Stimulated activated CD8-positive, alpha-beta memory T cell treated with anti-CD3 and anti-CD28 coated beads, Interleukin-15, amount 100 ng/mL, for 1 hour (primary cell): ENCODE measurements at places on chromosomes 11 and 22.

DNA sequence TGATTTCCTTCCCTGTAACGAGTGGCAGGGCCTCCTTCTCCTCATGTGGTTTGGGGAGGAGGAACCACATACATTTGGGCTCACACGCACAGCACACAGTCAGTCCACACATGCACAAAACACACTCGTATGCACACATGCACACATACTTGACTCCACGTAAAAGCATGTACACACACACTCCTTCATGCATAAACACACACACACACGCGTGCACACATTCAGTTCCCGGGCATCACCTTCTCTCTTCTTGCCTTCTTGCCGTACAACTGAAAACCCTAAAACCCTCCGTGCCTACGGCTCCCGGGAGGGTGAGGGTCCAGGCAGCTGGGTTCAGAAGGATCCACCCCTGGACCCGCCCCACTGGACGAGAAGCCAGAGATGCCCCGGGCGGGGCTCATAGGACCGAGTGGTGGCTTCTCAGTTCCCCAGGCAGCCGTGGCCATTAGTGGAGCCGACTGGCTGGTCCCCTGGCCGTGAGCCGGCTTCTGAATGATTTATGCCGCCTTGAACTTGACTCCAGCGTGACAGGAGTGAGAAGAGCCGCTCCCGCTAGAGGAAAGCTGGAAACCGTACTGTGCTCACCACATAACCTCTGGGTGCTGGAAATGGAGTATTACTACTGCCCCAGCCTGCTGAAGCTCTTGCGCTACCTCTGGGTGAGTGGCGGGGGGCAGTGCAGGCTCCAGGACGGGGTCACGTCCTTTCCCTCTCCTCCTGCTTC is 117.4 kb downstream of the KIAA1671 start:
- DNase-seq = no peak

DNA sequence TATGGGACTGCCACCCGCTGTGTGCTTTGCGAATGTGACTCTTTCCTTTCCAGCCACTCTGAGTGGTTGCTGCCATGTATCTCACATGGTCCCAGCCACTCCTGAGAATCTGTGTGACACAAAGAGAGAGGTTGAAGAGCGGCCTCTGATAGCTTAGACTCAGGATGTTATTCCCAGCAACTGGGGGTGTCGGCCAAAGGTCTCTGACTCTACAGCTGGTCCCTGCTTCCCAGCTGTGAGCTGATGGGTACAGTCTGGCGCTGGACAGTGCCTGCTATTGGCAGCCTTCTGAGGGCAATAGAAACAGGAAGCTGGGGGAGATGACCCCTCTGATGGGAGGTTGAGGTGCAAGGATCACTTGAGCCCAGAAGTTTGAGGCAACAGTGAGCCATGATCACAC is 105.1 kb downstream of the RRAS2 start:
- no peak for DNase-seq

DNA sequence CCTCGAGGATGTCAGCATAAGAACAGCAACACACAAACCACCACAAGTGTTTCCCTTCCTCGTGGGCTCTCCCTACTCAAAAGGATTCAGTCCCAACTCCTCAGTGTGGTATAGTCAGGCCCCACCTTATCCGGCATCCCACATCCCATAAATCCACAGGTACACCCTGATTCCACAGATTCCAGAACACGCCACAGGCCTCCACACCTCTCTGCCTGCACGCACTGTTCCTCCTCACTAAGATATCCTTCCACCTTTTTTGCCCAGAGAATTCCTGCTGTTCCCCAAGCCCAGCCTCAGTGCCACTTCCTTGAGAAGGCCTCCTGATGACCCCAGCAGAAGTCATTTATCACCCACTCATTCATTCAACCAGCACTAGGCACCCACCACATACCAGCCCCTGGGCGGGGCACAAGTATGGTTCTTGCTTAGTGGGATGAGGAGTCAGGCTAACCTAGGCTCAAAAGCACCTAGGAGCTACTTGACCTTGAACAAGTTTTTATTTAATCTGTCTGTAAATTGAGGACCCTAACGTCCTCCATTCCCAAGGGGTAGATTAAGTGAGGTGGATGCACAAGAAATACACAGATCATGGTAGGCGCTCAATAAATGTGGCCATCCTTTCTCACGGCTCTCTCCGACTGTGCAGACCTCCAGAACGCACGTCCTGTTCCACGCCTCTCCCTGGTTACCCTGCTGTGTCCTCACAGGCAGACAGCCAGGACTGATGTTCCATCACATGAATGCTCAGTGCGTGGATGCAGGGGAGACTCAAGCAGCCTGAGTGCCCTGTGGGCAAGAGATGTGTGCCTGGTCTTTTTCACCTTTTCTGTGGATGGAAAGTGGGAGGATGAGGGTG is 2.1 kb upstream of the KCNJ4 start:
- DNase-seq = no peak

DNA sequence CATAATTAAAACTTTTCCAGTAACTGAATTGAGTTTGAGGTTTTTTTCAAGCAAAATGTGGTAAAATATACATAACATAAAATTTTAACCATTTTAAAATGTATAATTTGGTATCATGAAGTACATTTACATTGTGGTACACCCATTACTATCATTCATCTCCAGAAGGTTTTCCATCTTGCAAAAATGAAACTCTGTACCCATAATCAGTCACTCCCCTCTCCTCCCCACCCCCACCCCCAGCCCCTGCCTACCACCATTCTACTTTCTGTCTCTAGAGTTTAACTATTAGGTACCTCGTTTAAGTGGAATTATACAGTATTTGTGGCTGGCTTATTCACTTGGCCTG is 63.7 kb downstream of the MICAL2 start:
- no peak for DNase-seq

DNA sequence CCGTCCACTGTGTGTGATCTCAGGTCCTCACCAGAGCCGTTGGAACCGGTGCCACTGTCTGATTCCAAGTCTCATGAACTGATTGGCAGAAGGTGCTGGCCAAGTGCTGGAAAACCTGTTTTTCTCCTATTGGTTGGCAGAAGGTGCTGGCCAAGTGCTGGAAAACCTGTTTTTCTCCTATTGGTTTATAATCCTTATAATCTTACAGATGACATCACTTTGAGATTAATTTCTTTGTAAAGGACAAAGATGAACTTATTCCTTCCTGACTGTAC is 1106.3 kb downstream of the BRD1 start:
- no peak for DNase-seq

DNA sequence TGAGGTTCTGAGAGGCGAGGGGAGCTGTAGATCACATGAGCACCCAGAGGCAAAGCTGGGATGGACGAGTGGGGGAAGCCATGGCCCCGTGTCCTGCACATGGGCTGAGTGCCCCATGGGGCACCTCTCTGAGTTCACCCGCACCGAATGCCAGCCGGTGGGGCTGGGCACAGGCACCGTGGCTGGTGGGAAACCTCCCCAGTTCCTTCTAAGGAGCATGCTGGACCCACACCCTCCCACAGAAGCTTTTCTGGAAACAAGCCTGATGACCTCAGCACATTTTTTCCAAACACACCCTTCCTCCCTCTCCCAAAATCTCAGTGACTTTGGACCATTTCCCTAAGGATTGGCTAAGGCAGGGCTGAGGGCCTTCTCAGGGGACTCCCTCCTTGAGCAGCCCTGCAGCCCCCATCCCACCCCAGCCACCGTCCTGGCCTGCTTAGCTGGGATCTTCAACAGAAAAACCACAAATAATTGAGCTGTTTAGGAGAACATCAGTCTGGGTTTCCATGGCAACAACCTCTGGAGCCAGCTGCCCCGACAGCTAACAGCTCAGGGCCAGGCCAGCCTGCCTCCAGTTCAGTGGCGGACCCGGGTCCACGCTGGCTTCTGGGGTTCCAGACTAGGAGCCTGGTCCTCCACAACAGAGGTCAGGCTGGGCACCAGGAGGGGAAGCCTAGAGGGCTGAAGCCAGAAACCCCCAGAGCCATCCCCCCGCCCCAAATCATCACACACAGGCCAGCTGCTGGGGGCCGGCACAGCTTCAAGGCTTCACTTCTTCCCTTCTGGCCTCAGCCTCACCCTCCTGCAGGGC is 18.1 kb upstream of the LINC01488 start:
- DNase-seq = no peak

DNA sequence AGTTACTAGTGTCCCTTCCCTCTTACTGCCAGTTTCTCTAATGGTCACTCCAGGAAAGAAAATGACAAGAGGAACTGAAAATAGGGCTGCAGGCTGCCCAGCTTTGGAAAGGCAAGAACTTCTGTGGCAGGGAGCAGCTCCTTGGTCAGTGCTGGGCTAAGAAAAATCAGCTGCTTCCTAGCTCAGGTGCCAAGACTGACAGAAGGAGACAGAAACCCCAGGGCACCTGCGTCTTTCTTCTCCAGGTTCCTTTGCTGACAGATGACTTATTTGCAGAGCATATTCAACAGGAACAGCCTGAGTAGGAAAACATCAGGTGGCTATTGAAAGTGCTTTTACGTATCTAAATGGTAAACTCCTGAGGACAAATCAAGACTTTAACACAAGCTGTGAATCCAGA is 25.4 kb downstream of the MAML2 start:
- DNase-seq = no peak

- DNase-seq = no peak
Measured at GRCh38 chr11:75826461-75827230, 11.6 kb downstream of the UVRAG start.

DNA sequence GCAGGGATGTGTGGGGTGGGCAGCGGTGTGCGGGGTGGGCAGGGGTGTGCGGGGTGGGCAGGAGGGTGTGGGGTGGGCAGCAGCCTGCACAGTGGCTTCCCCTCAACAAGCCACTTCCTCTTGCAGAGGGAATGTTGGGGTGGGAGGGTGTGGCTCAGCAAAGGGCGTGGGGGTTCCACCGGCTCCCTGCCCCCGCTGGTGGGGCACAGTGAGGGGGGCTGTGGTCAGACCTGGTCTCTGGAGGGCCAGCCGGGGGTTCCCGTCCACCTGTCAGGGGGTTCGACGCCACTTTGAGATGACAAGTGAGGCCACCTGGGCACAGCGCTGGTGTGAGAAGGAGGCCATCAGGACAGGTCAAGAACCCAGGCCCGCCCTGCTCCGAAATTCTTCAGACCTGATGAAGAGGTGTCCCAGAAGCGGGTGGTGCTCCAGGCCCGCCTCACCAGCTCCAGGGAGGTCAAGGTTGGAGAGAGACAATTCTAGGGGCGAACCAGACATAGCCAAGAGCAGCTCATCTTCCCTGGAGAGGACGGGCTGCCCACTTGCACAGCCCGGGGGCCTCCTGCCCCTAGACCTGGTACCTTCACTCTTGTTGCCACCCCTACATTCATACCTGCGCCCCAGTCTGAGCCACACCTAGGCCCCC is 1.3 kb downstream of the C11orf21 start:
- DNase-seq = no peak

- no peak for DNase-seq
Measured at GRCh38 chr22:49693848-49694247, 133.8 kb downstream of the BRD1 start.

GRCh38 chr11:102286292-102286691 is 31.0 kb upstream of the BIRC3 start:
- no peak for DNase-seq

GRCh38 chr11:46102843-46103242 is 18.4 kb downstream of the PHF21A start:
- DNase-seq = no peak

DNA sequence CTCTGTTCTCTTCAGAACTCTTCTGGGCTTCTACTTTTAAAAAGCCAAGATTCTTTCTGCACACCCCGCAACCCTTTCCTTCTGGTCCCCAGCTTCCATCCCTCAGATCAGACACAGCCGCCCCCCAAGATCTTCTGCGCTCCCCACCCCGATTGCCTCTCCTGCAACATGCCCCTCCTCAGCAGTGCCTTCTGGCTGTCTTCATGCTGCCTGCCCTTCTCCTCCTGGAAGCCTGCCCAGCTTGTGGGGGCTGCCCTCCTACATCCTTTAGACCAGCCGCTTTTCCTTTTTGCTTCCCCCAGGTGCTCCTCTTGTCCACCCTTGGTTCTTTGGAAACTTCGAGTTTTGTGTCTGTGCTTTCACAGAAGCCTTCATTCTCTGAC is 144.2 kb downstream of the FEZ1 start:
- DNase-seq = no peak

GRCh38 chr22:46081831-46082210 is 68.5 kb upstream of the PPARA start:
- no peak for DNase-seq

GRCh38 chr22:26075251-26075650 is 94.0 kb upstream of the SEZ6L start:
- no peak for DNase-seq

- no peak for DNase-seq
Measured at GRCh38 chr11:122345586-122345985, 229.6 kb upstream of the BLID start.

DNA sequence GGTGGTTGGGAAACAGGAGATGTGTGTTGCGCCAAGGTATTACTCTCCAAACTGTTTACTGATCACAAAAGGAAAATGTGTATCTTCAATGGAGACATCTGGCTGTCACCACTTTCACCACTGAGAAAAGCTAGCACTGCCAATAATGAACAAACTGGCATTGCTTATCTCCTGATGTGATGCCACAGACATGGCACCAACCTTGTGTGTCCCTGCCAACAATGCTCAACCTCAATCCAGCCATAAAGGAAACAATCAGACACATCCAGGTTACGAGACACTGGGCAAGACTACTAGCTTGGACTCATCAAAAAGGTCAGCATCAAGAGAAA is 28.1 kb downstream of the GNB1L start:
- DNase-seq = no peak

DNA sequence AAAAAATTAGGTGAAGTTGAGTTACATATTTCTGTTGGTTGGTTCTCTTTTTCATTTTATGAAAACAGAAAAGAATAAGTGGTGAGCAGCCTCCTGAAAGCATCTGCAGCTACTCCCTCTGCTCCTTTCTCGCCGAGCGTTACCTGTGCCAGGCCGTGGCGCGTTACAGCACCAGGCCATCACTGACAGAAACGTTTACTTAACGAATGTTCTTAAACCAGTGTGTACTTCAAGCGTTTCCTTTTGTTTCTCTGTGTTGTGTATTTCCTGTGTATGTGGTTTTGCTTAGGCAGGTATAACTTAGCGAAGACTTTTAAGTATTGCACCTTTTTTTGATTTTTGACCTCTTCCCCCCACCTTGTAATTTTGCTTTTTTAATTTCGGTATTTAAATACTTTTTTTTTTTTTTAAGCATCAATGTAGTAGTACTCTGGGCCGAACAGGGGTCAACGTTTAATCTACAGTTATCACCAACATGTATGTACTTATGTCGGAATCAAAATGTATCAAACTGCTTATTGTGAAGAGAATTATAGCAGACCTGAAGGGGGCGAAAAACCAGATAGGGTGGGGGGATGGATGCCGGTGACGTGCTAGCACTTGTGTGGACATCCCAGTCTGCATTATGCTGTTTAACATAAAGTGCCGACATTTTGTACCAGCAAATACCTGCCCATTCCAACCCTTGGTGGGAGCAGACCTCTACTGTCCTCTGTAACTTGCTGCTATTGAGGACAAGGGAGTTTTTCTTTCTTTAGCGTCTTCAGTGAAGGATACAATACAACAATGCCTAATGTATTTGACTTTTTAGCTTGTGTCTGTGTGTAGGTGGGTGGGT is 21.6 kb upstream of the ADSL start:
- no peak for DNase-seq

GRCh38 chr11:12113294-12113693 is 2.9 kb downstream of the MICAL2 start:
- no peak for DNase-seq

- peak; percentile 82 for DNase-seq
Measured at GRCh38 chr11:113314389-113315301, at the start of gene TTC12. TTC12 (plus strand) TSS chr11:113314583; CDS start chr11:113316258, 1,675 bp downstream.
